ENCODE measurements at places on chromosomes 5 and 9. TPM values are rescaled to one million over a fixed set of nuclear protein-coding genes. Genes with fewer than 3 reads are reported as not detected.
A peak's percentile ranks its signal among the peaks of the same experiment; 100 is the strongest.

GRCh38 chr9:2180154-2180553 lies 165.0 kb downstream of the SMARCA2 start:
- H3K27ac ChIP-seq = no peak overlapping the region
- no peak overlapping the region for H3K4me3 ChIP-seq
- H3K36me3 ChIP-seq = no peaks in the 10 kb centered on the region
- H3K4me1 ChIP-seq = no peaks in the 10 kb centered on the region
- no peaks in the 10 kb centered on the region for H3K27me3 ChIP-seq
- DNase-seq = no peak

Gene BSPRY
- 10.3 TPM for total RNA-seq

Gene PCDHGB1
- 16.1 TPM for total RNA-seq

DNA sequence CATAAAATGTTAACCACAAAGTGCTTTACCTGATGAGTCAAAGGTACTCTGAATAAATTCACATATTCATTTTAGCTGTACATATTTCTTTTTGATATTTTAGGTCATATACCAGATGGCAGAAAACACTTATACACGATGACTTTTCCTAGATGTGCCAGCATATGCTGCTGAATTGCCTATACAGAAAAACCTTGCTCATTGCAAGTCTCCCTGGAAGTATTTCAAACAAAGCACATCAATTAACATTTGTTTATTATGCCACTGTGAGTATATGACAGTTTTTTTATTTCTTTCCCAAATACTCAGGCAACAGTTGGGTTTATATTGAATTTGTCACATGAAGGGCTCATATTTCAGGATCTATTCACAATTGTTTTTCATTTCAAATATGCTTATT lies 180.8 kb downstream of the TMEM232 start:
- no peaks in the 10 kb centered on the region for H3K36me3 ChIP-seq
- no peak overlapping the region for H3K4me3 ChIP-seq
- DNase-seq = no peak
- H3K27me3 ChIP-seq = no peaks in the 10 kb centered on the region
- H3K4me1 ChIP-seq = no peaks in the 10 kb centered on the region

- H3K4me3 ChIP-seq = no peak overlapping the region
- H3K27ac ChIP-seq = no peak overlapping the region
- peaks cover 16% of the 10 kb centered on the region for H3K4me1 ChIP-seq
- DNase-seq = no peak
- no peaks in the 10 kb centered on the region for H3K36me3 ChIP-seq
- no peaks in the 10 kb centered on the region for H3K27me3 ChIP-seq
Observed at GRCh38 chr9:34347800-34348158, 18.4 kb downstream of the NUDT2 start.

Gene TLE1
- 76.4 TPM for total RNA-seq

GRCh38 chr5:136776022-136776927 lies 410.9 kb upstream of the TRPC7 start:
- H3K36me3 ChIP-seq = no peaks in the 10 kb centered on the region
- no peak overlapping the region for H3K27ac ChIP-seq
- peaks cover 5% of the 10 kb centered on the region for H3K4me1 ChIP-seq
- H3K4me3 ChIP-seq = no peak overlapping the region

DNA sequence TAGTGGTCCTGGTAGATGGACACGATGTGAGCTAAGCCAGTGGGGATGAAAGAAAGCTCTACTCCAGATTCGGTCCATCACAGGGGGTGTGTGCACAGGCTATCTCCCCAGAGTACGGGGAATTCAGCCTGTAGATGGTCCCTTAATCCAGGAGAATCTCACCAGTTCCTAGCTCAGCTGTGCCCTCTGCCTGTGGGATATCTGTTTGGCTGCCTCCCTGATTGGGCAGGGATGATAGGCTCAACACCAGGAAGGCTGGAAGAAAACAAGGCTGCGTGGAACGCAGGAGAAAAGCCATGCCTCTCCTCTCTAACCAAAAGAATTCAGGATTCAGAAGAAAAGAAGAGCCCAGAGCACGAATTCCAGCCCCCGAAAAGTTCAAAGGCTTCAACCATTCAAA lies 40.9 kb downstream of the VLDLR start:
- no peak overlapping the region for H3K4me3 ChIP-seq
- no peak for DNase-seq
- no peaks in the 10 kb centered on the region for H3K36me3 ChIP-seq
- H3K27me3 ChIP-seq = no peaks in the 10 kb centered on the region

DNA sequence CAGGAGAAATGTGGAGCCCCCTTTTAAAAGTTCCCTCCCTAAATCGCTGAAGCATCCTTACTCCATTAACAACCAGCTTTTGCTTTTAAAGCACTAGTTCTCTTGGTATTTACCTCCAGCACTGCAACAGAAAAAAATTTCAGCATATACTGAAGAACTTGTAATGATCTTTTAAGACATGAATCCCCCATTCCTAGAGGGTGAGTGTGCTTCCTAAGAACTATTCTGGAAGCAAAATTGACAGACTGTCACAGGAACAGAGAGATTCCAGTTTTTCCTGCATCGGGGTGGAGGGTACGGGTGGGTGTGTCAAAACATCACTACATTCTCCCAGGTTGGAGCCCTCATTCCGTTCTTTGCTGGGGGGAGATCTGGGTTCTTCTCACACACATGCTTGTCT lies 151.9 kb downstream of the EBF1 start:
- no peak overlapping the region for H3K27ac ChIP-seq
- no peak overlapping the region for H3K4me3 ChIP-seq
- DNase-seq = no peak
- no peaks in the 10 kb centered on the region for H3K4me1 ChIP-seq

Gene FAM169A
- total RNA-seq = 7.1 TPM

GRCh38 chr5:172793577-172794488 lies 22.8 kb upstream of the DUSP1 start:
- peak overlapping the region; percentile 43 for H3K27ac ChIP-seq
- peak; percentile 62 for DNase-seq
- peaks cover 29% of the 10 kb centered on the region for H3K4me1 ChIP-seq
- H3K4me3 ChIP-seq = no peak overlapping the region
- no peaks in the 10 kb centered on the region for H3K36me3 ChIP-seq
- no peaks in the 10 kb centered on the region for H3K27me3 ChIP-seq

GRCh38 chr9:132869266-132869665 lies 8.8 kb downstream of the AK8 start:
- no peak overlapping the region for H3K4me3 ChIP-seq
- DNase-seq = no peak
- H3K36me3 ChIP-seq = no peaks in the 10 kb centered on the region
- H3K27ac ChIP-seq = no peak overlapping the region
- no peaks in the 10 kb centered on the region for H3K4me1 ChIP-seq

DNA sequence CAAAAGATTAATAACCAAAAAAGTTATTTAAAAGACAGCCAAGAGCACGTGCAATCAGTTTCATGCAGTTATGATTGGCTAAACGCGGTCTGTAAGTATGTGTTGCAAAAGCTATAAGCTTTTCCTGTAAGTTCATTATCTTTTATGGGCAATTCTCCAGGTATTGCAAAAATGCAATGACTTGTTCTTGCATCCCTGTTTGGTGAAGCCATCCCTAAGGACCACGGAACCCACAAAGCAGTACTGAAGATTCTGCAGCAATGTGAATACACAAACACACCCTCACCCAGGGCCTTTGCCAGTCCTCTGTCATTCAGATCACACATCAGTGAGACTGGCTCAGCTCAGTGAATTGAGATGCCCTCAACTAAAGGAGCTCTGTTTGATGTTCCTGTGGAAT lies 11.4 kb downstream of the GCNT4 start:
- H3K27me3 ChIP-seq = no peaks in the 10 kb centered on the region
- no peak overlapping the region for H3K27ac ChIP-seq
- no peaks in the 10 kb centered on the region for H3K36me3 ChIP-seq
- no peak overlapping the region for H3K4me3 ChIP-seq
- H3K4me1 ChIP-seq = no peaks in the 10 kb centered on the region

Gene FBP2
- total RNA-seq = 0.23 TPM

DNA sequence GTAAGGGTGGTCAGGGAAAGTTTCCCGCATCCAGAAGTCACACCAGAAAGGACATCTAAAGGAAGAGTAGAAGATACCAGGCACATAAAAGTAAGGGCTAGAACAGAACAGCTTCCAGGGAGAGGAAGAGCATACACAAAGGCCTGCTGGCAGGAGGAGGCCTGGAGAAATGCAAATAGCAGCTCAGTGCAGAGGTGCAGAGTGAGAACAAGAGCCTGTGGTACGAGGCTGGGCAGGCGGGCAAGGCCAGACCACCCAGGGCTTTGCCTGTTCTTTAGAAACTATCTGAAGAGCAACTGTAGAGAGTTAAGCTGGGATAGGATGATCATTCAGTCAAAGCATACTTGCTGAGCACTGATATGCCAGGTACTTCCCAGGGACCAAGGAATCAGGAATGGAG lies 115.3 kb downstream of the DROSHA start:
- peaks cover 24% of the 10 kb centered on the region for H3K36me3 ChIP-seq
- H3K4me3 ChIP-seq = no peak overlapping the region
- H3K27ac ChIP-seq = no peak overlapping the region
- peaks cover 12% of the 10 kb centered on the region for H3K4me1 ChIP-seq
- H3K27me3 ChIP-seq = no peaks in the 10 kb centered on the region

Gene RPP25L
- 42.9 TPM for total RNA-seq

Gene PCDHGA3
- total RNA-seq = 3.6 TPM

DNA sequence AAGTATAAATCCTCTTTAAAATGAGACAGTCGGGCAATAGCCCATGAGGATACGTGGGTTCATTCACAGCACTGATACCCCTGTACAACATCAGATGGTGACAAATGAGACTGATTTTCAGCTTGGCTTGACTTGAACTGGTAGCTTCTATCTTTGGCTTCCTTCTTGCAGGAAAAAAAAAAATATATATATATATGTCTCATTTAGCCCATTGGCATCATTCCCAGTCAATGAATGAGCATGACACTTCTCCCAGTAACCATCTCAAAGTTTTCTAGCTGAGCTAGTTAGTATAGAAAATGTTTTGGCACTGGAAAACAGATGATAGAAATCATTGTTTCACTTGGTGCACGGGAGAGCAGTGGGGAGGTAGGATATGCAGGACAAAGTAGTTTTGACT lies 222.5 kb upstream of the TAS2R1 start:
- H3K36me3 ChIP-seq = no peaks in the 10 kb centered on the region
- no peaks in the 10 kb centered on the region for H3K4me1 ChIP-seq
- no peak for DNase-seq
- H3K4me3 ChIP-seq = no peak overlapping the region
- H3K27me3 ChIP-seq = no peaks in the 10 kb centered on the region
- no peak overlapping the region for H3K27ac ChIP-seq

DNA sequence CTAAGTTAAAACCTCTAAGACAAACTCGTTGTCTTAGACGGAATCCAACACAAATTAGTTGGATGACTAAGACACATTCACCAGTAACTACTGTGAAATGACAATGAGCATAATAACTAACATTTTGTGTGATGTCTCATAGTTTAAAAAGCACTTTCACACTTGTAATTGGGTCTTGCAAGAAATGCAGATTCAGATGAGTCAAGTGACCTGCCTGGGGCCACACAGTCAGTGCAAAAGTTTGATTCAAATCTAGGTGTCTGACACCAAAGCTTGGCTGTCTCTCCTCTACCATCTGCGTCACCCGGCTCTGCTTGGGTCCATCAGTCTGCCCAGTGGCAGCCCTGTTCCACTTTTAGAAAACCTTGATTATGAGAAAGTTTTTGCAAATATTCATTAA lies 143.7 kb downstream of the TTLL11 start:
- H3K27ac ChIP-seq = no peak overlapping the region
- no peaks in the 10 kb centered on the region for H3K36me3 ChIP-seq
- H3K4me3 ChIP-seq = no peak overlapping the region
- H3K4me1 ChIP-seq = peaks cover 1% of the 10 kb centered on the region
- DNase-seq = no peak

DNA sequence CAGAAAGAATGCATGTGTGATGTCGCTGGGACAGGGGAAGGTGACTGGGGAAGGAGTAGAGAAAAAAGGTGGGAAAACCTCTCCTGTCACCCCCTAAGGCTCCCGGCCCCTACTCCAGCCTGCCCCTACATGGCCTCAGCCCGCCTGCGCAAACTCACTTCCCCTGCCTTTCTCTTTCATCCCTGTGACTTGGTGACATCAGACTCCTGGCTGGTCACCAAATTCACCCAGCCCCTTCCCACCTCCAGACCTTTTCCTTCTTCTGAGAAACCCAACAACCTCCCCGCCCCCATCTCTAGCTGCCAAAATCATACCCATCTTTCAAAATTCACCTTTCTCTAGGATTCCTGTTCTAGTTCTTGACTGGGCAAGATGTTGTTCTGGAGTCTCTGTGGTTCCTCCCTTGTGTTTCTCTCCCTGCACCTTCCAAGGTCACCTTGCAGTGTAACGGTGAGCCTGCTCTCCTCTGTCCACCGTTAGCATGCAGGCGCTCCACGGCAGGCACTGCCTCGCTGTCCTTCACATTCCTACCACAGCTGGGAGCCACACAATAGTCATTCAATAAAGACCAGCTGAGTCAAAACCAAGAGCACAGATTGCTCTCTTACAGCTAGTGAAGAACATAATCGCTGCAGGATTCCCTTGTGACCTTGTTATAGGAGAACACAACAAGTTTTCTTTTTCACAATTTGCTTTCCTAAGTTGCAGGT lies 134.5 kb downstream of the FANCC start:
- H3K36me3 ChIP-seq = no peaks in the 10 kb centered on the region
- DNase-seq = no peak
- H3K4me1 ChIP-seq = no peaks in the 10 kb centered on the region
- no peak overlapping the region for H3K27ac ChIP-seq
- H3K27me3 ChIP-seq = no peaks in the 10 kb centered on the region

GRCh38 chr5:138245717-138246116 lies 28.7 kb downstream of the GFRA3 start:
- H3K36me3 ChIP-seq = no peaks in the 10 kb centered on the region
- no peaks in the 10 kb centered on the region for H3K27me3 ChIP-seq
- no peak overlapping the region for H3K27ac ChIP-seq

Gene GFPT2
- total RNA-seq = 6.2 TPM

DNA sequence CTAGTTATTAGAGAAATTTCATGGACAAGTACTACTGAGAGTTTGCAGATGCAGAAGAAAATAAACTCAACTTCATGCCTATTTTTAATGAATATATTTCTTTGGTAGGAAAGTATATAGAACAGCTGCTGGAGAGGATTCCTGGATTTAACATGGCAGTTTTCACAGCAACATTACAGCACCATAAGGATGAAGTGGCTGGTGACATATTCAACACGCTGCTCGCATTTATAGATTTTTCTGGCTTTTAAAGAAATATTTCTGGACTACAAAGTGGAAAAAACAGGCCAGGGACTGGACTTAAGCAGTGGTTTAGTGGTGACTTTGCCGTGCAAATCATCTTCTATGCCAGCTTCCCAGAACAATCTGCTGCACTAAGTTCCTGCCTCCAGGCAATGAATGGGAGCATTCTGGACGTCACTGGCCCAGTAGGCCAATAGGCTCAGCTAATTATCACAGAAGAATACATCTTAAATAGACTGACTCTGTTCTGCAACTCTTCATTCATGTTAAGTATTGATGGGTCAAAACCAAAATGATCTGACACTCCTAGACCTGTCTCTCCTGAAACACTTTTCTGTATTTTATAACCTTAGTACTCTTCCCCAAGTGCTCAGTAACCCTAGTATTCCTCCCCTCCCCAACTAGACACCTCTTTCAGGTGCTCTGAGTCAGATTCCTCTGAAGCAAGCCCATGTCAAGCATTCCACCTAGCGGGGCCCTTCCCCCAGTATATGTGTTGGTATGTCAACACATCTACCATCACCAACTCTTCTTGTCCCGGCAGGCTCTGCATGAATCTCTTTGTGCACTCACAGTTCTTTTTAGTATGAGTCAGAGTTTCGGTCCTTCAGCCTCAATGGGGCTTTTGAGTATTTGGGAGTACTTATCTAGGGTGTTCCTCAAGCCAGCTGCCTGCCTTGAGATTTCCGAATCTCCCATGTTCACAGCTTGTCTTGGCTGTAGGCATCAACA lies 625.5 kb downstream of the CHSY3 start:
- no peaks in the 10 kb centered on the region for H3K36me3 ChIP-seq
- no peak for DNase-seq
- H3K4me1 ChIP-seq = no peaks in the 10 kb centered on the region
- H3K4me3 ChIP-seq = no peak overlapping the region
- no peaks in the 10 kb centered on the region for H3K27me3 ChIP-seq
